ENCODE measurements at places on chromosomes 16 and 17. TPM values are rescaled to one million over a fixed set of nuclear protein-coding genes. Genes with fewer than 3 reads are reported as not detected.
A peak's percentile ranks its signal among the peaks of the same experiment; 100 is the strongest.

GRCh38 chr16:73176577-73177013 lies 128.7 kb upstream of the ZFHX3 start:
- no peak for DNase-seq

Gene TNFRSF17
- total RNA-seq = not detected

- DNase-seq = no peak
These were observed 22.5 kb downstream of the MILR1 start for GRCh38 chr17:64471440-64471839.

- DNase-seq = no peak
These were observed 8.5 kb downstream of the MPG start for GRCh38 chr16:86483-86952.

Gene GPR142
- total RNA-seq = not detected

Gene SEPTIN1
- total RNA-seq = 198 TPM

DNA sequence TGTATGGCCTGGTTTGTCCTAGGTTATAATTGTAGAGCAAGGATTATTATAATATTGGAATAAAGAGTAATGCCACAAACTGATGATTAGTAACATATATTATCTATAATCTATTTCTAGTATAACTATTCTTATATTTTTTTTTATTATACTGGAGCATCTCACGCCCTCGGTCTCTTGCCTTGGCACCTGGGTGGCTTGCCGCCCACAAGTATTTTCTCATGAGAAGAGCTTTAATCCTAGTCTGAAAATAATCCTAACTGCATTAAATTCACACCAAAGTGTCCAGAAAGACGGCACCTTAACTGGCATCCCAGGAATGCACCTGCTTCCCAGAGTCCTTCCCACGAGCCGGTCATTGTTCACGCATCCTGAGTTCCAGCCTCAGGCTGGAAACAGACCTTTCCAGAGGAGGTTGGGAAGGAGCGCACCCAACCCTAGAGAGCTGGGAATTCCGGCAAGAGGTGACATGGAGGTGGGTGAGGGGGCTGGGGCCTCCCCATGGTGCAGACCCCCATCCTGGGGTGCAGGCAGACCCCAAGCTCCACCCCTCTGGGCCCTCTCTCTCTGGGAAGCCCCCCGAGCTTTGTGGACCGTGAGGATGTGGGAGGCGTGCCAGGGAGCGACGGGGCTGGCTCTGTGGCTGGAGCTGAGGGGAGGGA lies 15.9 kb downstream of the CHMP1A start:
- DNase-seq = no peak

DNA sequence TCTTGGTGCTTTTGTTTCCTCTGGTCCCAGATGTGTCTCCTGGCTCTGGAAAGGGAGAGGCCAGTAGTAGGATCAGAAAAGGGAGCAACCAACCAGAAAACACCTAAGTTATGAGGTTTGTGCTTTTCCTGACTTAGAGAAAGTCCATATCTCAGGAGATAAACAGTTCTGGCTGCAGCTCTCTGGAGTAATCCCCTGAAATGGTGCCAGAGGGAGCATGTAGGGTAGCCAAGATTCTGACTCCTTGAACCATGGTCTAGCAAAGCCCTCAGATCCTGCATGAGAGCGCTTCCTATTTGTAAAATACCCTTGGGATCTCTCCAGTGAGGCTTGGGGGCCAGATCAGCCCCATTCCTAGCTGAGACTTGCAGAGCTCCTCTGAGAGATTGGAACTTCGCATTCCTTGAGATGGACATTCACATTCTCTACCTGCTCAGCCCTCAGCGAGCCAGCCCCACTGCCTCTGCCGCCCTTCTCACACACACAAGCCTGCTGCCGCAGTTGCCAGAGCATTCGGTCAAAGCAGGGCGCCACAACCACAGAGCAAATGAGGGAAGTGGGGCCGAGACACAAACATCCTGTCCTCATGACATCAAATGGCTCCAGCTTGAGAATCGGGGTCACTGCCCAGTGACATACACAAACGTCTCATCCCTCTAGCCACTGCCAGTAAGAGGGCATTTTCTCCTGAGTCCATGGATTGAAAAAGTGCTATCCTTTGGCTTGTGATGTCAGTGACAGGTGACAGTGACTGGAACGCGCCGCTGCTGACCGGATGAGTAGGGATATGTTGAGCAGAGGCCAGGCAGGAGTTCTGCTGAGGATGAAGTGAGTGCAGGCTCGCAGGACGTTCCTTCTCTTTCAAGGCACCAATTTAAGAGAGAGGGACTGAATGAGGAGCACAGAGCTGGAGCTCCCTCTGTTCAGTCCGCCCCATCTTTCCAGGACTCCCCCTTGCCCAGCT lies 5.0 kb downstream of the ABHD15 start:
- DNase-seq = no peak

DNA sequence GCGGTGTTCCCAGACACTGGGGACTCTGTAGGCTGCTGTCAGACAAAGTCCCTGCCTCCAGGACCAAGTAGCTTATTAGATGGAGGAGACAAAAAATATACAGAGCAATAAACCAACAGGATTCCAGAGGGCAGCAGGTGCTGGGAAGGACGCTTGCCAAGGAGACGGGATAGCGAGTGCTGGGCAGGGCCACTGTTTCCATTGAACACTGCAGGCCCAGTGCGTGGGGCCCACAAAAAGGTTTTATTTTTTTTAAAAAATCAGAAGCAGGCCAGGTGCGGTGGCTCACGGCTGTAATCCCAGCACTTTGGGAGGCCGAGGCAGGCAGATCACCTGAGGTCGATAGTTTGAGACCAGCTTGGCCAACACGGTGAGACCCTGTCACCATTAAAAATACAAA lies 84.2 kb downstream of the ABCC6 start:
- no peak for DNase-seq

GRCh38 chr16:69320740-69321073 lies 9.6 kb downstream of the VPS4A start:
- DNase-seq = no peak

- DNase-seq = no peak
These were observed 1.7 kb upstream of the PRR35 start for GRCh38 chr16:558298-559020.

Gene CTRB2
- not detected for total RNA-seq

DNA sequence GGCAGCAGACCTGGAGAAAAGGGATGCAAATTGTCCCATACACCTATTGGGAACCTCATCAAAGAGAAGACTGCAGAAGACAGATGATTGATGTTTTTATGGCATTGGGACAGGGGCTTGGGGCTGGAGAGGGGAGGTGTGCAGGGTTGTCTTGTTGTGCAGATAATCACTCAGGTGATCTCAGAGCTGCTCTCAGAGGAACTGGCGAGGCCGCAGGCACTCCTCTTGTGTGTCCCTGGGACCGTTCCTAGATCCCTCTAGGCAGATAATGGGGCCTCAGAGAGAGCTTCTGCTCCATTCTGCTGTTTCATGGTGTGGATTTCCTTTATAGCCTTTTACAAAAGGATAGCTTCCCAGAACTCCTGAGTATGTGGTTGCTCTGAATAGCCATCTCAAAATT lies 1.6 kb downstream of the RNF213 start:
- no peak for DNase-seq

Gene HSD17B2
- total RNA-seq = not detected

- no peak for DNase-seq
These were observed 44.6 kb upstream of the MAF start for GRCh38 chr16:79644971-79645667.

DNA sequence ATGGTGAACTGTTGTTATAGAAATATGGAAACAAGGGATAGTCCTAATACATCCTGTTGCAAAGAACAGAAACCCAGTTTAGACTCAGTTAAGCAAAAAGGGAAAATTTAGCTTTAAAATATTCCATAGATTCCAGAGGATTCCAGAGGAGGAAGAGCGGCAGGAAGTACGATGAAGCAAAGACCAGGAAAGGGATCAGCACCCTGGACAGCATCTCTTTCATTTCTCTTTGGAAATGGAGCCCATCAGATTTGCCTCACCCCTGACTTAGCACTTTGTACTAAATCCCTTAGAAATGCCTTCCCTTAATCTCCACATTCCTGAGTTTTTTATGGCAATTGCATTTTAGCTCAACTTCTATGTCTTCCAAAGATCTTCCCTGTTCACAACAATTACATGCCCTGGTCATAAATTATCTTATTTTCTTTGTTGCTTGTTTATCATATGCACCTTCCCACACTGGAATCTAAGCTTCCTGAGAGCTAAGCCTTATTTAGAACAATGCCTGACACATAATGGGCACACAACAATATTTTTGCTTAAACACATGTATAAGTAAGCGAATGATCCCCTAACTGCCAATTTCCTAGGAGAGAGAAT lies 150.0 kb upstream of the RBFOX1 start:
- DNase-seq = no peak

GRCh38 chr16:81987706-81988105 lies 23.6 kb downstream of the SDR42E1 start:
- DNase-seq = no peak

DNA sequence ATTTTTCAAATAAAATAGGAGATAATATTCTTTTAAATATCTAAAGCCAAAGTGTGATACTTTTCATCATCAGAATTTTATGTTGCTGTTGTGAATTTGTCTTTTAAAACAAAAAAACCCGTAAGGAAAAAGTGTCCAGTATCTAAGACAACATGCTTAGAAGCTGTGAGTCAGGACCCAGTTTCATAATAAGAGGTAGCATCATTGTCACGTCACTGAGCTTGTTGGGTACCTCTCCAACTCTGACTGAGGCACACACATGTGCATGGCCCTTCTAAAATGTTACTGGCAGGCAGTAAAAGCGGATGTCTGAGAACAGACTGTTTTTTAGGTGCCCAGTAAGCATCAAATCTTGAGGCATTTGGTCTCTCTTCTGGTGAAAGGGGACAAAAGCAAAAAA lies 2.5 kb downstream of the CIAPIN1 start:
- no peak for DNase-seq

GRCh38 chr17:51439395-51440229 lies 179.3 kb downstream of the UTP18 start:
- DNase-seq = no peak

Gene ZFP1
- 14.2 TPM for total RNA-seq

GRCh38 chr17:83185023-83186002 lies 105.9 kb downstream of the METRNL start:
- no peak for DNase-seq

GRCh38 chr16:3726021-3726687 lies 8.8 kb upstream of the TRAP1 start:
- DNase-seq = no peak

- DNase-seq = no peak
These were observed 155.3 kb downstream of the PITPNC1 start for GRCh38 chr17:67532326-67532871.

Gene MYH3
- 7.9 TPM for total RNA-seq

DNA sequence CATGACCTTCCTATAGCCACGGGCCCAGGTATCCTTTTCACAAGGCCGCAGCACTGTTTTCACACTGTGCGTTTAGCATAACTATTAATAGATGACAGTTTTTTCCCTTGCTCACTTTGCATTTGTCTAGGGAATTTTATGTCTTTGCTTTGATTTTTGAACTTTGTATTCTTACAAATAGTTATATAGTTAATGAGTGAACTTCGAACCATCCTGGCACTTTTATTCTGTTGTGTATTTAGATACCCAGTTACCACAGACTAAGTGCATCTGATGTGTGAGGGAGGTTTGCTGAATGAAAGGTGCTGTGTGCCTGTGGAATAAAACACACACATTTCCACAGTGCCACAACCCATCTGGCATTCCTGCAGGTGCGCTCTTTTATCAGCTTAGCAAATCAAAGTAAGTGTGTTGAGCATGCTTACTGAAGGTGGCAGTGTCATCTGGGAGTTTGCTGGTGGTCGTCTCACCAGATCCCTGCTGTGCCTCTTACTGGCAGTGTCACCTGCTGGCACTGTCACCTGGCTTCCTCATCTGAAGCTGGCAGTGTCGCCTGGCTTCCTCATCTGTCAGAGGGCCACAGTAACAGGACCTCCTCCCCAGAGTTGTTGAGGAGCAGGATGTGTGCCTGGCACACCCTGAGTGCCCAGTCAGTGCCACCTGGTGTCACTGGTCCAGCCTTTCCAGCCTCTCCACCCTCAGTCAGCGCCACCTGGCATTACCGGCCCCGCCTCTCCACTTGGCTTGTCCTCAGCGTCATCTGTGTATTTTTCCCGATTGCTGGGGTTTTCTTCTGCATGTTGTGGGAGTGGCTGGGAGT lies 37.6 kb downstream of the USP10 start:
- DNase-seq = no peak

Gene SCGB1C2
- total RNA-seq = not detected

DNA sequence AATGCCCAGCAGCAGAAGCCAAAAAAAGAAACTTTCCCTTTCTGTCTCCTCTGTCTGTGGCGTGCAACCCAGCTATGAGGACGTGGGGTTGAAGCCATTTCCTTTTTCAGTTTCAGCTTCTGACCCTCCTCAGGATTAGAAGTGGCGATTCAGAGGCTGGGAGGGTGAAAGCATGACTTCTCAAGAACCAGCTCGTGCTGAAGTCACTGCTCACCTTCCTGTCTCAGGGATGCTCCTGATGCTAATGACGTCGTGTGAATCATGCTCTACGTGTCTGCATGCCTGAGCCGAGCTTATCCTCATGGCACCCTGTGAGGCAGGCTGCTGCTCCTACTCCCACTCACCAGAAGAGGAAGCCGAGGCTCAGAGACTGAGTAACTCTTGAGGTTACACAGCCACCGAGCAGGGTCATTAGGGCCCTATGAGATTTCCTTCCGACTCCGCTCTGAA lies 5.7 kb upstream of the LPO start:
- no peak for DNase-seq

DNA sequence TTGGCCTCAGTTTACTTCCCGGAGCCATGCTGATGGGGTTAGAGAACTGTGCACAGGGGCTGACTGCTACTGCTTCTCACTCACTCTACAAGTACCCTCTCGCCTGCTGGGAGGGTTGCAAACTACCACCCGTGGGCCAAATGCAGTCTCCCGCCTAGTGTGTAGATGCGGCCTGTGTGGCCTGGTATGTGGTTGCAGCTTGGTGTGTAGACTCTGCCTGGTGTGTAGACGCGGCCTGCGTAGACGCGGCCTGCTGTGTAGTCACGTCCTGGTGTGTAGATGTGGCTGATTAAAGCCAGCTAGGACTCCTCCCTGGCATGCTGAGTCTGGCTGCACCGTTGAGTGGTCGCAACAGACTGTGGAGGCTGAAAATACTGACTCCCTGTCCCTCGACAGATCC lies 7.3 kb downstream of the CANT1 start:
- no peak for DNase-seq

DNA sequence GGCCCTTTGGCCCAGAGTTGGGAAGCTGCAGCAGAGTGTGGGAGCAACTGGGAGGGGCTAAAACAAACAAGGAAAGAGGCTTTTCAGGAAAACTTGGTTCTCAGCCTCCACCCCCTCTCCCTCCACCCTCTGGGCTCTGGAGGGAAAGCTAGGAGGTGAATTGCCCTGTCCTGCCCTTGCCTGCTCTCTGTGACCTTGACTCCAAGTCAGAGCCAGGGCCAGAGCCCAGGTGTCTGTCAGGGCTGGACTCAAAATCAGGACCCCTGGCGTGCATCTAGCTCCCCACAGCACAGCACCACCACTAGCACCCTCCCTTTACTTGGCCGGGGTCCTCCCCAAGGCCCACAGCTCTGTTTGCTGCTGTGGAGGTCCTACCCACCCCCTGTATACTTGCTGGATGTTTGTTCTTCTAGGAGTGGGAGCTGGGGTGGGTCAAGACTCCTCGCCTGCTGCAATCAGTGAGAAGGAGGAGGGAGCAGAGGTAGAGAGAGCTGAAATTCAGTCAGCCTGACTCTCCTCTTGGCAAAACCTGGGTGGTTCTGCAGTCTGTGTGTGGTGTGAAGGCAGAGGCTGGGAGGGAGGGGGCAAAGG lies 2.8 kb upstream of the NR1D1 start:
- DNase-seq = no peak

- no peak for DNase-seq
These were observed 15.9 kb upstream of the ZNF629 start for GRCh38 chr16:30802936-30803335.

GRCh38 chr16:1182950-1183907 lies 30.3 kb downstream of the CACNA1H start:
- DNase-seq = no peak

- DNase-seq = peak; percentile 35
These were observed 78.0 kb upstream of the ZNF750 start for GRCh38 chr17:82917699-82918345.

Gene PRR15L
- total RNA-seq = not detected
